ENCODE measurements at places on chromosomes 7 and 10. TPM values are rescaled to one million over a fixed set of nuclear protein-coding genes. Genes with fewer than 3 reads are reported as not detected.

GRCh38 chr7:20959281-20959680 lies 172.6 kb upstream of the SP8 start:
- no peaks in the 10 kb centered on the region for H3K36me3 ChIP-seq
- no peak overlapping the region for H3K27ac ChIP-seq
- no peaks in the 10 kb centered on the region for H3K27me3 ChIP-seq
- H3K4me3 ChIP-seq, result no peak overlapping the region
- no peaks in the 10 kb centered on the region for H3K4me1 ChIP-seq
- DNase-seq, result no peak

DNA sequence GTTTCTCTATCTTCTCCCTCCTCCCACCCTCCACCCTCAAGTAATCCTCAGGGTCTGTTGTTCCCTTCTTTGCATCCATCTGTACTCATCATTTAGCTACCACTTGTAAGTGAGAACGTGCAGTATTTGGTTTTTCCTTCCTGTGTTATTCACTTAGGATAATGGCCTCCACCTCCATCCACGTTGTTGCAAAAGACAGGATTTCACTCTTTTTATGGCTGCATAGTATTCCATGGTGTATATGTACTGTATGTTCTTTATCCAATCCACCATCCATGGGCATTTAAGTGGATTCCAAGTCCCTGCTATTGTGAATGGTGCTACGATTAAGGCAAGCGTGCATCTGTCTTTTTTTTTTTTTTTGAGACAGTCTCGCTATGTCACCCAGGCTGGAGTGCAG lies 72.4 kb downstream of the PROSER2 start:
- H3K27me3 ChIP-seq, result no peaks in the 10 kb centered on the region
- H3K4me3 ChIP-seq, result no peak overlapping the region

DNA sequence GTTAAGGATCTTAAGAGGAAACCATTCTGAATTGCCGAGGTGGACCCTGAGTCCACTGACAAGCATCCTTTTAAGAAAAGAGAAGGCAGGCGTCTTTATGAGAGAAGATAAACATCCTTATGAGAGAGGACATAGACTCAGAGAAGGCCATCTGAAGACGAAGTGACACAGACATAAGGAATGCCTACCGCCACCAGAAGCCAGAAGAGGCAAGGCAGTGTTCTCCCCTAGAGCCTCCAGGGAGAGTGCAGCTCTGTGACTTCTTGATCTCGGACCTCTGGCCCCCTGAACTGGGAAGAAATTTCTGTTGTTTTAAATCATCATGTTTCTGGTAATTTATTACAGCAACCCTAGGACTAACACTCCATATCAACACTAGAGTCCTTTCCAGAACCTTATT lies 25.2 kb upstream of the ING3 start:
- H3K27me3 ChIP-seq, result peaks cover 8% of the 10 kb centered on the region
- H3K27ac ChIP-seq, result no peak overlapping the region
- no peaks in the 10 kb centered on the region for H3K4me1 ChIP-seq
- H3K36me3 ChIP-seq, result no peaks in the 10 kb centered on the region

GRCh38 chr10:76555067-76555670 lies 1082.4 kb downstream of the KCNMA1 start:
- H3K27me3 ChIP-seq, result no peaks in the 10 kb centered on the region
- no peak overlapping the region for H3K4me3 ChIP-seq
- no peak overlapping the region for H3K27ac ChIP-seq
- H3K4me1 ChIP-seq, result no peaks in the 10 kb centered on the region
- DNase-seq, result no peak
- no peaks in the 10 kb centered on the region for H3K36me3 ChIP-seq

GRCh38 chr7:45564485-45564884 lies 9.7 kb upstream of the ADCY1 start:
- H3K27ac ChIP-seq, result no peak overlapping the region
- H3K36me3 ChIP-seq, result no peaks in the 10 kb centered on the region
- no peak for DNase-seq
- no peak overlapping the region for H3K4me3 ChIP-seq

DNA sequence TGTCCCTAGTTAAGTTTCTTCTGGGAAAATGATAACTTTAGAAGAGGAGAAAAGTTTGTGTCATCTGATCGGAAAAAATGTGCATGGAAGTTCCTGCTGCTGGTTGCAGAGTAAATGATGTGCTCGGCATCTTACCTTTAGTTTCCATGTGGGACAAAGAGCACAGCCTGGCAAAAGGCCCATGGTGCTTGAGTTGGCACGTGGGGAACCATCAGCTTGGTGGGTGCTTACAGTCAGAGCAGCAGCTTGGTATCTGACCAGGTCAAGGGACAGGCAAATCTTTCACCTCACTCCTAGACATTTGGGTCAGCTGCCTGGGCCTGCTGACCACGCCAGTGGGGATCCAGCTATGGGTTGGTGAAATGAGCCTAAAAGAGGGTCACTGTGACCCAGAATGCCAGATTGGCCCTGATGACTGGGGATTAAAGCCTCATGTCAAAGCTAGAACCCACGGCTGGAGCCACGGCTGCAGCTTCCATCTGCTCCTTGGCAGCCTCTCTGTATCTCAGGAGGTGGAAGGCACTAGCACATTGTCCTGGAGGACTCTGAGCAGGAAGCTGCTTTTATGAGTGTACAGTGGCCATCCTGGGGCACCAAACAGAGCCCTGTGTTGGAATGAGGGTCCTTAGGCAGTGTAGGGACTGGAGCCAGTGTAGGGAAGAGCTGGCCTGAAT lies 24.7 kb downstream of the VWC2 start:
- DNase-seq, result no peak
- H3K4me3 ChIP-seq, result no peak overlapping the region
- H3K36me3 ChIP-seq, result no peaks in the 10 kb centered on the region
- no peaks in the 10 kb centered on the region for H3K4me1 ChIP-seq

Gene CCL24
- not detected for total RNA-seq

DNA sequence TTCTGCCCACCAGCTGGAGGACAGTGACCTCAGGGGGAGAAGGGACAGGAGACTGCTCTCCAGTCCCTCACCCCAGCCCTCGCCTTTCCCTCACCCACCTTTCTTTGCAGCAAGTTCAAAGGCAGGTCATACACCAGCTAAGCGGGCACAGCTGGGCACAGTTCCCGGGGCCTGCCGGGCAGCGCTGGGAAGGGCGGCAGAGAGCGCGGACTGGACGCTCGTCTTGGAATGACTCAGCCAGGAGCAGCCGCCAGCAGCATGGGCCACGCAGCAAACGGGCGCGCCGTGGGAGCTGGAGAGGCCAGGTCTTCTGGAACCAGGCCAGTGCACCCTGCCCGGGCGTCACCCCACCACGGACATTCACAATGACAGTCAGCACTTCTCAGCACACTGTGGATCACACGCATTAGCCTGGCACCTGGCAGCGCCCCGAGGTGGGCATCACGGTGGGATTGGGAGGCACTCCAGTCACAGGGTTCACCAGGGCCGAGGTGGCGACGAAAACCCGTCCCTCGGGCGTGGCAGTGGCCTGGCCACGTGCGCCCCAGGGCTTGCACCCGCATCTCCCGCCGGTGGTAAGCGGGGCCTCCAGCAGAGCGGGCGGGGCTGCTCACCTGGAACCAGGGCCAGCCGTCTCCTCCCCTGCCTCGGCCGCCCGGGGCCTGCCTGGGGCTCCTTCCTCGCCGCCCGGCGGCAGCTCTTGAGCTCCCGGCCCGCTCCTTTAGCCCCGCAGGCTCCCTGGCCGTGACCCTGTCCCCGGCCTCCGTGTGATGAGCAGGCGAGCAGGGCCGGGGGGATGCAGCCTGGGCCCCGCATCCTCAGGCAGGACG lies 29.0 kb upstream of the WDFY4 start:
- no peaks in the 10 kb centered on the region for H3K36me3 ChIP-seq
- no peak for DNase-seq

GRCh38 chr7:157719705-157720655 lies 383.2 kb downstream of the DNAJB6 start:
- no peak overlapping the region for H3K27ac ChIP-seq
- no peaks in the 10 kb centered on the region for H3K4me1 ChIP-seq
- no peaks in the 10 kb centered on the region for H3K36me3 ChIP-seq

Gene CPA2
- not detected for total RNA-seq

DNA sequence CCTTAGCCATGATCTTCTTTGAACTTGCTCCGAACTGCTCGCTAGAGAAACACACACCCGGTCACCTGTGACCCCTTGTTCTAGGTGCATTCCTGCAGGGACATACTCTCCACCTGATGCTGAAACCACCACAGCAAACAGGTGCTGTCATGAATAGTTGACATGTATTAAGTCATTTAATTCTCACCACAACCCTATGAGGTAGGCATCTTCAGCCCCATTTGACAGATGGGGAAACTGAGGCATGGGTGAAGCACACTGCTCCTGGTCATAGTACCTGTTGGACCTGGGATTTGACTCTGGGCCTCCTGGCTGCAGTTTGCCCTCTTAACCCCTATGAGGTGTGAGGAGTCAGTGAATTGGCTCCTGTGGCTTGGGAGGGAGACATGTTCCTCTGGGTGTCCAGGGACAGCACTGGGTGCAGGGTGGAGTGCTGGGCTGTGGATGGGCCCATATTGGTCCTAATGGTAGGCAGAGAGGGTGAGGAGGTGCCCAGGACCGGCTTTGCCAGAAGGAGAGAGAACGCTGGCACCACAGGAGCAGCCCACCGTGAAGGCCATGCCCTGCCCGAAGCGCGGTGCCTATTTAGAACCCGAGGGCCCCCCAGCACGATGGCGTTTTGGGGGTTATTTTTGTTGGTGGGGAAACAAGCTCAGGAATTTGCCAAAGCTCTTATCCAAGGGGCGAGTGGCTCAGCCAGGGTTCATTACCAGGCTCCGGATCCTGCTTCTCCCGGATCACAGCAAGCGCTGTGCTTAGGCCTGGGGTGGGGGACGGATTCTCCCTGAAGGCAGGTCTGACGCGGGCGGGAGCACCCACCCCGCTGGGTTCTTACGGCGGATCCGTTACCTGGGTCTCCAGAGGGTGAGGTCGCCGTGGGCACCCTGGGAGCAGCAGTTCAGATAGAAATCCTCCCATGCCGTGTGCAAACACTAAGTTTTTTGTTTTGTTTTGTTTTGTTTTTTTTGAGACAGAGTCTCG lies 52.3 kb downstream of the GLRX3 start:
- peaks cover 4% of the 10 kb centered on the region for H3K4me1 ChIP-seq
- no peak overlapping the region for H3K4me3 ChIP-seq
- peaks cover 9% of the 10 kb centered on the region for H3K27me3 ChIP-seq
- no peak for DNase-seq
- no peaks in the 10 kb centered on the region for H3K36me3 ChIP-seq
- no peak overlapping the region for H3K27ac ChIP-seq

DNA sequence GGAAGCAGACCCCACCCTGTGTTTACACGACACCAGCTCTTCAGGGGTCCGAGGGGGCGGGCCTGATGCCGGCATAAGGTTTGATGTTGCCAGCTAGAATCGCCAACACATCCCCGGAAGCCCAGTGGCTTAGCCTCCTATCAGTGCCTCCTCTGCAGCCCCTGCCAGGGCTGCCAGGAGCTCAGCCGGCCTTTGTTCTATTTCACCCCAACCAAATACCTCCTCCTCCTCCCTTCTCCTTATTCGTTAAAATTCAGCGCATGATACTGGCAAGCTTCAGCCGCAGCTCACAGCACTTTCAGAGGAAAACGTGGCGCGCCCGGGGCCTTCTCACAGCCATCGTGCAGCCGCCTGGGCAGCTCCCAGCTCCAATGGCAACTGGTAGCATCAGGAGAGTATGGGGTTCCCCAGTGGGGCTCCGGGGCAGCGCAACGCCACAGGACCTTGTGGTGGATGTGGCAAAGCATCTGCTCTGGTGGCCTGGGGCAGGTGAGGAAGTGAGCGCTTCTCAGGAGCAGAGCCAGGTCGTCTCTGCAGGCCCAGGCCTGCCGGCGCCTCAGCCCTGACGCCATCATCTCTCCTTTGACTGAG lies 176.4 kb upstream of the RHEB start:
- no peaks in the 10 kb centered on the region for H3K4me1 ChIP-seq
- H3K27ac ChIP-seq, result no peak overlapping the region
- no peaks in the 10 kb centered on the region for H3K36me3 ChIP-seq

GRCh38 chr10:77391605-77392235 lies 245.9 kb downstream of the KCNMA1 start:
- H3K27ac ChIP-seq, result no peak overlapping the region
- no peaks in the 10 kb centered on the region for H3K36me3 ChIP-seq
- peaks cover 3% of the 10 kb centered on the region for H3K4me1 ChIP-seq

Gene EEPD1
- 3.3 TPM for total RNA-seq

- H3K36me3 ChIP-seq, result peaks cover 12% of the 10 kb centered on the region
- H3K27me3 ChIP-seq, result no peaks in the 10 kb centered on the region
- DNase-seq, result peak; percentile 55
- peaks cover 5% of the 10 kb centered on the region for H3K4me1 ChIP-seq
- H3K4me3 ChIP-seq, result no peak overlapping the region
Observed at GRCh38 chr7:128398016-128398840, 11.6 kb downstream of the IMPDH1 start.

Gene FAM237B
- not detected for total RNA-seq

DNA sequence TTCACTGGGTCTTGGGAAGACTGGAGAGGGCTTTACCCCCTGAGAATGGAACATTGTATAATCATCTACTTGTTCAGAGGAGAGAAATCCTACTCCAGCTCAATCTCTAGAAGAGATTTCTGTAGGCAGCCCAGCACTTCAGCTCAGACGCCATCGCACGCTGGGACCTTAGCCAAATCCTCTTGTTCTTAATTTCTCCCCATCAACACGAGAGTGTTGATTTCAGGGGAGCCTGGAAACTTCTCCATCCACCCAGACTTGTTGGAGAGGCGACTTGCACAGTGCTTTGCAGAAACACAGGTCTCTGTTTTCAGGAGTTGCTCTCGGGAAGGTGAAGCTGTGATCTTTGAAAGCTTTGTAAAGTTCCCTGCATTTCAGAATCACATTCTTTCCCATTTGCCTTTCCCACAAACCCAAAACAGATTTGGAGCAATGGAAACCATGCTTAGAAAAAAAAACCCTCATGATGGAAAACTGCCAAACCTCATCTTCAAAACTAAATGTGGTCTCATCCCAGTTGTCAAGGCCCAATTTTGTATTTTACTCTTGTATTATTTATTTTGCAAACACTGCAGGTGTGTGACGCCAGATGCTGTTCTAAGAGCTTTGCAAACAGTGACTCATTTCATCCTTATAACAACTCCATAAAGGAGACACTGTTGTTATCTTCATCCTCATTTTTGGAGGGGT lies 60.9 kb downstream of the CALML3 start:
- no peak overlapping the region for H3K27ac ChIP-seq
- H3K4me1 ChIP-seq, result no peaks in the 10 kb centered on the region
- H3K36me3 ChIP-seq, result no peaks in the 10 kb centered on the region
- H3K4me3 ChIP-seq, result no peak overlapping the region
- no peak for DNase-seq

- H3K27ac ChIP-seq, result no peak overlapping the region
Observed at GRCh38 chr10:517241-517830, 172.1 kb downstream of the DIP2C start.

Gene GBX1
- total RNA-seq, result not detected

DNA sequence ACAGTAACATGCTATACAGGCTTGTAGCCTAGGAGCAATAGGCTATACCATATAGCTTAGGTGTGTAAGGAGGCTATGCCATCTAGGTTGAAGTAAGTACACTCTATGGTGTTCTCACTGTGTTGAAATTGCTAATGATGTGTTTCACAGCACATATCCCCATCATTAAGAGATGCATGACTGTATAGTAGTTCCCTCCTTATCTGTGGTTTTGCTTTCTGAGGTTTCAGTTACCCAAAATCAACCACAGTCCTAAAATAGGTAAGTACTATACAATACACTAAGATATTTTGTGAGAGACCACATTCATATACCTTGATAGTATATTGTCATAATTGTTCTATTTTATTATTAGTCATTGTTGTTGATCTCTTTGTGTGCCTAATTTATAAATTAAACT lies 12.7 kb downstream of the FZD1 start:
- H3K27me3 ChIP-seq, result no peaks in the 10 kb centered on the region
- H3K4me3 ChIP-seq, result no peak overlapping the region
- H3K36me3 ChIP-seq, result no peaks in the 10 kb centered on the region
- no peak for DNase-seq
- H3K4me1 ChIP-seq, result no peaks in the 10 kb centered on the region

GRCh38 chr7:149724661-149725425 lies 48.5 kb downstream of the ZNF467 start:
- no peaks in the 10 kb centered on the region for H3K36me3 ChIP-seq
- H3K4me3 ChIP-seq, result no peak overlapping the region
- DNase-seq, result no peak
- H3K27me3 ChIP-seq, result no peaks in the 10 kb centered on the region
- peaks cover 4% of the 10 kb centered on the region for H3K4me1 ChIP-seq

Measured in activated CD8-positive, alpha-beta memory T cell treated with anti-CD3 and anti-CD28 coated beads, Interleukin-2, amount 10 ng/mL, durations not matched to agents 7 days and 5 days (primary cell).